Activated naive CD4-positive, alpha-beta T cell treated with anti-CD3 and anti-CD28 coated beads, Interleukin-2, amount 50 U/mL, for 16 hours (primary cell): ENCODE measurements at places on chromosomes 1 and 21.

DNA sequence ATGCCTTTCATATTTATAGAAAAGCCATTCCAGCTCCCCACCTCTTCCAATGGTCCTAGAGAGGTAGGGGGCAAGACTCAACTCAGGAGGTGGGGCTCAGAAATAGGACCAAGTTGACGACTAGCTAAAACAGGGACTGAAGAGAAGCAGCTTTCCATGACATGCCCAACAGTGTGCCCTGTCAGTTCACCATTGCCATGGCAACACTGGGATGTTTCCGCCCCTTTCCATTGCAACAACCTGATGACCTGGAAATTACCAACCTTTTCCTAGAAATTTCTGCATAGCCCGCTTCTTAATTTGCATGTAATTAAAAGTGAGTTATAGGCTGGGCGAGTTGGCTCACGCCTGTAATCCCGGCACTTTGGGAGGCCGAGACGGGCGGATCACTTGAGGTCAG is 22.4 kb upstream of the INTS3 start:
- no peak for DNase-seq

GRCh38 chr1:206690516-206690915 is 5.8 kb downstream of the MAPKAPK2 start:
- DNase-seq, result no peak

GRCh38 chr1:163068716-163069115 is 445 bp upstream of the RGS4 start:
- DNase-seq, result no peak

- no peak for DNase-seq
Measured at GRCh38 chr1:183302452-183303322, 115.5 kb downstream of the NMNAT2 start.
